HT-29 (cell line): ENCODE measurements at places on chromosomes 13 and 19.

DNA sequence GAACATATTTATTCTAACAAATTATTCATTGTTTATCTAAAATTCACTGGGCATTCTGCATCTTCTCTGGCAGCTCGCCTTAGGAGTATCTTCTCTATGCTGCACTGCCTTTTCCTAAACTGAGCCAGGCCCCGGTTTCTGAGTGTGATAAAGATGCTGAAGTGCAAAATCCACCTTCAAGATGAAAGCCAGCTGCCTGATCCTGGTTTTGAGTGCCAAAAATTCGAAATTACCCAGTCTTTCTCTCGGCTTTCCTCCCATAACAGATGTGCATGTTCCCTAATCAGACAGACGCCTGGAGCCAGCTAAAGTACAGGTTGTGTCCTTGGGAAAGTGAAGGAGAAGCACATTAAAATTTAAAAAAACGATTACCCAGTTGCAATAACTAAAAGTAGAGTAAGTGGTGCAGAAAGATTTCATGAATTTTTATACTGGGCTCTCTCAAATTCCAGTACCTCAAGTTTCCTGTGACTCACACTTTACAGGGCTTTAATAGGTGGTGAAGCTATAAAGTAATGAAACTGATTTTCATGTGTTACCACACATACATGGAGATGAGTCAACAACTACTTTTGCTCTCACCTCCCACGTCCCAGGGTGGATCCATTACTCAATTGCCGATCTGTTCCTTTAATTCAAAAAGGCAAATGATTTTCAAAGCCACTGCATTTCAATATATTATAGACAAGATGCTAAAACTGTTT, 65.0 kb upstream of the GTF2F2 start:
- DNase-seq: peak; percentile 78

DNA sequence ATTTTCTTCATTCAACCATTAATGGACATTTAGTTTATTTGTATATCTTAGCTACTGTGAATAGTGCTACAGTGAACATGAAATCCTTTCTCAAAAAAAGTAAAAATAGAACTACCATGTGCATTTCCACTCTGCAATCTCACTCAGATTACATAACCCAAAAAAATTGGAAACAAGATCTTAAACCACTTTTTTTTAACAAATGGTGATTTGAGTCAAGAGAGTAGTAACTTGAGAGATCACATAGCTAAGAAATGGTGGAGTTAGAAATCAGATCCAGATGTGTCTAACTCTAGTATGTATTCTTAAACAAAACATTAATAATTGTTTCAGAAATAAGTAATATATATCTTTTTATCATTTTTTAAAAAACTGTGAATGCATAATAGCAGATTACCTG, 318.3 kb upstream of the SGCG start:
- DNase-seq: no peak

DNA sequence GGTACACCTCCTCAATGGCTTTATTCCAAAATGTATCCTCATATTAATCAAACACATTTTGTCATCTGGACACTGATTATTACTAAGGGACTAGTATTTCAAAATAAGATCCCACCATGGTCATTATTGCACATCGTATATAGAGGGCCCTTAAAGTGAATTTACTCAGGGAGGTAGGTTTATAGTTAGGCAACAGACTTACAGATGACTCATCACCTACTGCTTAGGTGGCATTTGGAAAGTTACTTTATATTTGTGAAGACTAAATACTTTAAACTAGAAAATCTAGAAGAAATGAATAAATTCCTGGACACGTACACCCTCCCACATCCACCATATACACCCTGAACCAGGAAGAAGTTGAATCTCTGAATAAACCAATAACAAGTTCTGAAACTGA, 353.0 kb downstream of the KCTD12 start:
- no peak for DNase-seq

- peak; percentile 45 for DNase-seq
Observed at GRCh38 chr19:3084943-3085342, 9.2 kb upstream of the GNA11 start.

GRCh38 chr19:28285078-28285477, 927.9 kb downstream of the UQCRFS1 start:
- no peak for DNase-seq

- no peak for DNase-seq
Observed at GRCh38 chr13:76214001-76214400, 577.9 kb downstream of the LMO7 start.

- no peak for DNase-seq
Observed at GRCh38 chr13:44951184-44951583, 38.1 kb downstream of the NUFIP1 start.

DNA sequence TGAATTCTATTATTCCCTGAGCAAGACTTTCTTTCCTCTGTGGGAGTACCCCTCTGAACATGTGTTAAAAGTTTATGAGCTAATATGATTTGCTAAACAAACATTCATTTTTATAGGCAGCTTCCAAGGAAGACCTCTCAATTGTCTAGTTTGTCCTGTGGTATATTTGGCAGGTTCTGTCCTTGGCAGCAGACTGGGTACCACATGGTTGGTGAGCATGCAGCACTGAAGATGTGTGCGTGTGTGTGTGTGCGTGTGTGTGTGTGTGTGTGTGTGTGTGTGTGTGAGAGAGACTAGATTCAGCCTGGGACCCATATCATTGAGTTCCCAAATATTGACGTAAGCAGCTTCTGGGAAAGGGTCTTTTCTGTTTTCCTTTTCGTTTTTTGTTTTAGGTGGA, 24.0 kb downstream of the FGF9 start:
- DNase-seq: peak; percentile 29

DNA sequence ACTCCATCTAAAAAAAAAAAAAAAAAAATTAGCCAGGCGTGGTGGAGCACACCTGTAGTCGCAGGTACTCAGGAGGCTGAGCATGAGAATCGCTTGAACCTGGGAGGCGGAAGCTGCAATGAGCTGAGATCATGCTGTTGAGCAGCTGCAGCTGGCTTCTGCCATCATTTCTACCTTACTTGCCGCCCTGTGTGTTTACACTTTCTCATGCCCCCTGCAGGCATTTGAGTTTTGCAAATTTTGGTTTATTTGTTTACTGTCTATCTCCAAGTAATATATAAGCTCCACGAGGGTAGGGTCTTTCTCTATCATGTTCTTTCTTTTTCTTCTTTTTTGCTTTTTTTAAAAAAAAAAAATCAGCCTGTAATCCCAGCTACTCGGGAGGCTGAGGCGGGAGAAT, 18.0 kb downstream of the CACNG6 start:
- no peak for DNase-seq

- DNase-seq: no peak
Observed at GRCh38 chr13:108326309-108326708, 56.8 kb downstream of the TNFSF13B start.
